T-cell (primary cell): ENCODE measurements at places on chromosomes 2 and 18.

- no peak for DNase-seq
Measured at GRCh38 chr2:218627939-218628338, 20.2 kb downstream of the PLCD4 start.

GRCh38 chr18:77107292-77107691 lies 25.3 kb downstream of the MBP start:
- DNase-seq: no peak

- no peak for DNase-seq
Measured at GRCh38 chr2:65199891-65200290, 27.7 kb upstream of the ACTR2 start.

DNA sequence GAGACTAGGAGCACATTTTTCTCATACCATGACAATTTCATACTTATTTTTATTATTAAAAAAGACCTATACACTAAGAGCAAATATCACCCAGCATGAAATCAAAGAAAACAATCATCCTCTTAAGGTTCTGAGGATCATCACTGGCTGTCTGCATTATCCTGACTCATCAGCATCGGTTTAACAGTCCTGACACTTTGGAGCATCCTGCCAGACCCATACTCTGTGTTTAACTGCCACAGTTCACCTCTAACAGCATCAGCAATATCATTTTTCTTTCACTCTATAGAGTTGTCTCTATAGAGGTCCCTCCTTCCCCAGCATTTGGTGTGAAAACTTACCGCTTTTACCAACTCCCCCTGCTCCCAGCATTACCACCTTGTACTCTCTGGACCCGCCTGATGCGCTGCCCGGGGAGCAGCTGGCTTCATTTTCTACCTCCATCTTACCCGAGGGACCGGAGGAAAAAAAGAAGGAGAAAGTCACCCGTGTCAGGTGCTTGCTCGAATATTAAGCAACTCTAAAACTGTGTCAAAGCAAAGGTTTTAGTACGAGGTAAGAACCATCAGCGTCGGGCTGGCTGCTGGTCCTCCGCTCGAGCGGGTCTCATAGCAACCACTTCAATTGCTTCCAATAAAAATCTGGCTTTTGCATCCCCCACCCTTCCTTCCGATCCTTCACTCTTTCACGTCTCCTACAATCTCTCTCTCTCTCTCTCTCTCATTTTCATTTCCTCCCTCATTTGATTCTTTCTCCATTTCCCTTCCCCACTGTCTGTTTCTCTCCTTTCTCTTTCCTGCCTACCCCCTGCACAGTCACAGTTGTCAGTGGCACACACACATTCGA lies at the start of gene RIT2:
TSS of gene RIT2 (minus strand) at position 610 of the 846 bp plus-strand sequence.
- no peak for DNase-seq

DNA sequence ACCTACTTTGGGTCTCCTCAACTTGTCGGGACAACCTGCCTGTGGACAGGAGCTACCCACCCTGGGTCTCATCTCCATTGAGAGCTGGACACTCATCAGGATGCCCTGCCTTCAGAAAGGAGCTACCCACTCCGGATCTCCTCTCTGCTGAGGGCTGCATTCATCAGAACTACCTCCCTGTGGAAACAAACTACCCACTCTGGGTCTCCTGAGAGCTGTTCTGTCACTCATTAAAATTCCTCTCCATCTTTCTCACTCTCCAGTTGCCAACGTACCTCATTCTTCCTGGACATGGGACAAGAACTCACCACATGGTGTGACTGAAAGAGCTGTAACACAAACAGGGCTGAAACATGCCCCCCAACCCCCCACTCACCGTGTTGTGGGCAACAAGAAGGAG lies 22.5 kb upstream of the UBE2F start:
- no peak for DNase-seq

DNA sequence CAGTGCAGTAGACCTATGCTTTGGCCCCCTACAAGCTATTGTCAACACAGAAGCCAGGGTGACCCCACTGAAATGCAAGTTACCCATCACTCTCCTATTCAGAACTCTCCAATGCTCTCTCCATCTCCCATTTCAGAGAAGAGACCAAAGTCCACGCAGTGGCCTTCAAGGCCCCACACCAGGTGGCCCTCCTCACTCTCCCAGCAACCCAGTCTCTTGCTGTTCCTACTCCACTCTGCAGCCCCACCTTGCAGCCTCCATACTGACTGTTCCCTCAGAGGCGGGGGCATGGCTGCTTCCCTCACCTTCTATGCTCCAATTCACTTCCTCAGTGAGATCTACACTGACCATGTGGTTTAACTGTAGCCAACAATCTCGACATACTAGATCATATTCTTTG lies 313.3 kb downstream of the CELF4 start:
- no peak for DNase-seq

- no peak for DNase-seq
Measured at GRCh38 chr18:55085557-55086285, 126.5 kb upstream of the CCDC68 start.

DNA sequence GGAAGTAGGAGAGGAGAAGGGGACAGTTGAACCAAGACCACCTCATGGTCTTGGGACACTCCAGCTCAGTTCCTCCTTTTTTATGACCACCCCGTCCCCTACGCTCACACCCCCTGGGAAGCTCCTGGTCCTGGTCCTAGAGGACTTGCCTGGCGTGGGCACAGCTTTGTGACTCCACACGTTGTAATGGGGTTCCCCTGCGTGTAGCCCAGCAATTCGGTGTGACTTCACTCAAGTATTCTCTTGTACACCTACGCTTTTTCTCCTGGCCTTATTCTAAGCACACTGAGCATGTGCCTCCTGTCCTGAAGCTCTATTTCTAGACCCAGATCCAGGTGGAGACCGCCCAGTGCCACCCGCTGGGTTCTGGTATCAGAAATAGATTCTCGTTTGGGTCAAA lies 36.1 kb upstream of the B3GNT7 start:
- DNase-seq: no peak

- no peak for DNase-seq
Measured at GRCh38 chr18:37392648-37393047, 172.9 kb downstream of the CELF4 start.

GRCh38 chr2:102660070-102660469 lies 40.7 kb downstream of the SLC9A2 start:
- DNase-seq: no peak

DNA sequence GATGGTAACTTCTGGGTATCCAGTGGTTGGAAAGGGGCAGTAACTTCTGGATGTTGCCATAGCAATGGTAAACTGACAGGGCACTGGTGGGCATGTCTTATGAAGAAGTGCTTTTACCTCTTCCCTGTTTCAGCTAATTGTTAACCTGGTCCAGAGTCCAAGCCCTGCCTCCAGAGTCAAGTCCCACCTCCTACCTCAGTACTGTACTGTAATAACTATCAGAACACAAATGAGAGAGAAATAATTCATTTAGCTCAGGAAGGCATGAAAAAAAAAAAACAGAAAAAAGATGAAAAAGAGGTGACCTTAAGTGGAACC lies 237.0 kb downstream of the ZNF804A start:
- no peak for DNase-seq

- no peak for DNase-seq
Measured at GRCh38 chr2:58899692-58900091, 658.6 kb upstream of the FANCL start.
